ENCODE measurements at places on chromosomes 12 and 14.

DNA sequence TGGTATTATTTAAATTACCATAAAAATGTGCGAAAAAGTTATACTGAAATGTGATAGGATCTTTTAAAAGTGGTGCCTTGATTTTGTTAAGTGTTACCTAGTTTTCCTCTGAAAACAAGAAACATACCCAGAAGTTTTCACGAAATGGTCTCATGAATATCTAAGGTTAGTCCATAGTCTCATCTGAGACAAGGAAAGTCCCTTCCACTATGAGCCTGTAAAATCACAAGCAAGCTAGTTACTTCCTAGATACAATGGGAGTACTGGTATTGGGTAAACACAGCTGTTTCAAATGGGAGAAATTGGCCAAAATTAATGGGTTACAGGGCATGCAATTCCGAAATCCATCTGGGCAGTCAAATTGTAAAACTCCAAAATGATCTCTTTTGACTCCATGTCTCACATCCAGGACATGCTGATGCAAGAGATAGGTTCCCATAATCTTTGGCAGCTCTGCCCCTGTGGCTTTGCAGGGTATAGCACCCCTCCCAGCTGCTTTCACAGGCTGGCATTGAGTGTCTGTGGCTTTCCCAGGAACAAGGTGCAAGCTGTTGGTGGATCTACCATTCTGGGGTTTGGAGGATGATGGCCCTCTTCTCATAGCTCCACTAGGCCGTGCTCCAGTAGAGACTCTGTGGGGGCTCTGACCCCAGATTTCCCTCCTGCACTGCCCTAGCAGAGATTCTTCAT, 271.4 kb downstream of the NAV3 start:
- no peak for DNase-seq

DNA sequence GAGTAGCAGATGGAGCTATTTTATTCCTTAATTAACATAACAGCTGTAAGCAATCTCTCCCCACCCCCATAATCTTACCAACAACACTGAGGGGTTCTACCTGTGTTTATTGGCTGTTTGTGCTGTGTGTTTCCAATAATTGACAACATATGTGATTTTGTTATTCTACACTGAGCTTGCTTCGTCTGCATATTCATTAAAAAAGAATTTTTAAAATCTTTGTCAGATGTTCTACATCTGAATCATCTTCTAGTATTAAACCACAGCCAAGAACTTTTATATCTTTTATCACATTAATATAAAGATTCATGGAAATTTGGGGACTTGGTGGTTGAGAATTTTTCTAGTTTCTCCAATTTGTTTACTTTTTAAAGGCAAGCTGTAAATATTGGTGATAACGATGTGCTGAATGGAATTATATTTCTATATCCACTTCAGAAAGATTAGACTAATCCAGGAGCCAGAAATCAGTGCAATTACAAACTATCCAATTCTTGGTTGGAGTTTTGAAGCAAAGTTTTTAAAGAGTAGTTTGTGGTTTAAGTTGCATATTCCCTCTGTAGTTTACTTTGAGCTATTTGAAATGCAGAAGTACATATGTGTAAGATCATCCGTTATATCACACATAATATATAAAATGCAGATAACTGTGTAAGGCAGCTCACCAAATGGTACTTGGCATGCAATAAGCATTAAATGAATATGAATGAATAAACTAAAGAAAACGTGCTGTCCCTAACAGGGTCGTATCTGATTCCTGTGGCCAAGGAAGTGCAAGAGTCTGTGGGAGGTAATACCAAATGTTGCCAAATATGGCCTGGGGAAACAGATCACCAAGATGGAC, 206.9 kb downstream of the PELI2 start:
- no peak for DNase-seq

DNA sequence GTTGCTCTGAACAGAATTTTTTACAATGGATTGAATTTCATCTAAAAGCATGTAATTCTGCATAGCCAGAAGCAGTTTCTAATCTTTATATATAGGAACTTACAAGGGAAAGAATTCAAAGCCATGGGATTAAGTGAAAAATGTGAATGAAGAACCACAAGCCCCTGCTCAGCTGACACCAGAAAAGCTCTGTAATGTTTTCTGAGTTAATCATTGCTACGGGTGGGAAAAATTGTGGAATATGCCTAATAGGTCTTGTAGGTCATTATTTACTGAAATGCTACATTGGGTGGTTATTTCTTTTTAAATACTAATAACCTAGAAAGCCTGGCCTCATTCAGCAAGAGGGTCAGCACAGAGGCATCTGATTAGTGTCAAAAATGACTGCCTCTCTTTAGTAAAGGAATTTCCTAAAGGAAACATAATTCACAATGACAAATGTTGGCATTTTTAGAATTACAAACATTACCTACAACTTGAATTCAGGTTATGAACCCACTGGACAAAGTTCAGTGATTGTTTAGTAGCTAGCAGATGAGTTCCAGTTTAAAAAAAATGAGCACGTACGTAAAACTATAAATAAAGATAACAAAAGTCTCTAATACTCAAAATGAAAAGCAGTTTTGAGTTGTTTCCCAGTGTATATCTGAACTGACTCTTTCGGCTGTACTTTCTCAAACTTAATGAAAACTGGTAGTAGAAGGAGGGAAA, 75.3 kb downstream of the BMP4 start:
- DNase-seq: no peak

GRCh38 chr12:121916719-121917118, 1.7 kb upstream of the CFAP251 start:
- DNase-seq: no peak

DNA sequence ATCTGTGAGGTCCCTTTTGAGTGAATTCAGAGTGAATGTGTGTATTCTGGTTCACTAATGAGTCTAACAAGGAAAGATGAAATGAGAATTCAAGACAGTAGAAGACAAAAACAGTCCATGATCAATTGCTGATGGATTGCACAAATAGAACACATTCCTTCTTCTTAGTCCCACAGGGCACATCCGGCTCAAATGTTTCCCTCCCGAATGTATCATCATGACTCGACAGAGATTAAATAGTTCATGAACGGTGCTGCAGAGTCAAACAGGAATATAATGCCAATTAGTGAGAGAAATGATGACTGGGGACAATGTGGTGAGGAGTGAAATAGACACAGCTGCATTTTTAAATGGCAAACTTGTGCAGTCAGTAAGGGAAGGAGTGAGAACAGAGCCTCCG, 11.5 kb upstream of the SFSWAP start:
- DNase-seq: no peak

GRCh38 chr14:98131406-98131805, 1140.6 kb downstream of the BCL11B start:
- no peak for DNase-seq

DNA sequence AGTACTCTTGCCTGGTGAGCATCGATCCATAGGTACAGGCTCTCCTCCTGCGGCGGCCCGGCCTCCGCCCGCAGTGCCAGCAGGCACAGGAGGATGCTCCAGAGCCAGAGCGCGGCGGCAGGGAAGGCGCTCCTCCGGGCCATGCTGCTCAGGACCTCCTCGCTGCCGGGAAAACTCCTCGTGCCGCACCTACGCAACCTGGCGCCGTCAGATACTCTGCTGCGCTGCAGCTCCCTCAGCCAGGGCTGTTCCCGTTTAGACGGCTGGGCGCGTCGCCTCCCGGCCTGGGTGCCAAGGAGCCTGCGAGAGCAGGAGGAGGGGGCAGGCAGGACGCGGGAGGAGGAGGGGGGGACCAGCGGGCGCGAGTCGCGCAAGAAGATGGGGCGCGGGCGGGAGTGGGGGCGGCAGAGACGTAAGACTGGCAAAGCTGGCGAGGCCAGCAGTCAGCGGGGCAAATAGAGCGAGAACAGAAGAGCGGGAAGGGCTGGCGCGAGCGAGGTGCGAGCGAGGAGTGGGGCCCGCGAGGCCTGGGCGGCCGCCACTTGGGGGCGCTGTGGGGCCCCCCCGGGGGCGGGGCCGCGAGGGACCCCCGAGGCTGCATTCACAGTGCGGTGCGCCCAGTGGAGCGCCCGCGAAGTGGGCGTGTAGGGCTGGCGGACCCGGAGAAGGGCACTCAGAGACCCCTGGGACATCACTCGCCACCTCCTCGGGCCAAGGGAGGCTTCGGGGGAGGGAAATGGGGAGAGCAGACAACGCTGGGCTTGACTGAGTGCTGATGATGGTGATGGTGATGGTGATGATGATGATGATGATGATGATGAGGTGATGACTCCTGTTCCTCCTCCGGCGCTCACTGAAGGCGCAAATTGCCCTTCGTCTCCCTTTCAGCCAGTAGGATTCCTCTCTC, at the start of gene WIF1:
Gene WIF1 (minus strand): TSS at position 257 of the 907 bp plus-strand sequence. CDS start 114 bp downstream, at position 143.
- DNase-seq: peak; percentile 5

DNA sequence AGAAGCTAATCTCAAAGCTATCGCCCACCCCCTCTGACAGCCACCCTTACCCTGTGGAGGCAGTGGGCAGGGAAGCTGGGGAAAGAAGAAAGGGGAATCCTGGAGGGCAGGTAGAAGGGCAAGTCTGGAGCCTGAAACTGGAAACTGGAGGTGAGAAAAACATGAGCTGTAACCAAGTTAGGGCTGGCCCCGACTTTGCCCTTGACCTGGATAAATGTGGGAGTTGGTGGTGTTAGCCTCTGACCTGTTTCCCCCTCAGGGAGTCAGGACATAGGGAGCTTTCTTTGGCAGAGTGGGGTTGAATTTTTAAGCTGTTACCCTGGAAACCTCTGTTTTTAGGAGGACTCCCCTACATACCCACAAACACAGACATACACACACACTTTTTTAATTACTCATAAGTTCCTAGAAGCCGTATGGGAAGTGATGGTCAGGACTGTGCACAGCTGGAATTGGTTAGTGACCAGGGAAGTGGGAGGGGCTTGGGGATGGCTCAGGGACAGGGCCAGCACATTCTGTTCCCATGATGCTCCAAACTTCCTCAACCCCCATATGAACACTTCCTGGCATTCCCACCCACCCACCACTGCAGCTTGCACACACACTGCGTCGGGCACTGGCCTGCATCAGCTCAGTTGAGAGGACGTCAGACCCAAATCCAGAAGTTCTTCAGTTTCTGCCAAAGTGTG, 5.0 kb upstream of the MMP19 start:
- DNase-seq: no peak

- DNase-seq: no peak
Measured at GRCh38 chr14:56131865-56132833, 13.9 kb downstream of the PELI2 start.

GRCh38 chr12:120199025-120199424, 1.9 kb downstream of the RPLP0 start:
- DNase-seq: peak; percentile 2

GRCh38 chr12:105983622-105984320, 155.0 kb downstream of the NUAK1 start:
- no peak for DNase-seq

DNA sequence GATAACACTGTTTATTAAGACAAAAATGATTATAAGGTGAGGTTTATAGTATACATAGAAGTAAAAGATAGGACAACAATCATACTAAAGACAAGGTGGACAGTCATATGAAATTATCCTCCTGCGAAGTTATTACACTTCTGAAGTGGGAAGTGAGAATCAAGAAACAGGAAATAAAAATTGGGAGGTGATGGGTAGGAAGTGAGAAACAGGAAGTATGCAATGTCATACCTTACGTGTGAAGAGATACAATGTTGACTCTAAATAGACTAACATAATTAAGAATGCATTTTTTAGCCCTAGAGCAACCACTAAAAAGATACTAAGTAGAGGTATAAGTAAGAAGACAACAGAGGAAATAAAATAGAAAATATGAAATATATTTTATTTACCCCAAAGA, 43.7 kb downstream of the GRIN2B start:
- DNase-seq: no peak

GRCh38 chr12:15206338-15206737, 14.9 kb downstream of the RERG start:
- no peak for DNase-seq

DNA sequence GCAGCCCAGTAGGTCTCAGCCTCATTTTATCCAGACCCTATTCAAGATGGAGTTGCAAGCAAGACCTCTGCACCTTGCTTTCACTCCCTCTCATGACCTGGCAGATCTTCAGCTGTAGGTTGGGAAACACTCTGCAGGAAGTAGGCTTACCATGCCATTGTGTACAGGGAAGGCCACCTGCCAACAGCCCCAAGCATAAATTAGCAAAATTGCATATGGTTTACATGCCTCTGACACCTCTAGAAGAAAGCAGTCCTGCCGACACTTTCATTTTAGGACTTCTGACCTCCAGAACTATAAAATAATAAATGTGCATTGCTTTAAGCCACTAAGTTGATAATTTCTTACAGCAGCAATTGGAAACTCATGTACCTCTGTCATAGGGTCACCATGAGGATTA, 96.9 kb downstream of the SLC15A4 start:
- DNase-seq: no peak

- DNase-seq: no peak
Measured at GRCh38 chr12:122789637-122790036, 15.3 kb downstream of the CCDC62 start.

- no peak for DNase-seq
Measured at GRCh38 chr12:88062474-88062873, 33.3 kb upstream of the C12orf50 start.

DNA sequence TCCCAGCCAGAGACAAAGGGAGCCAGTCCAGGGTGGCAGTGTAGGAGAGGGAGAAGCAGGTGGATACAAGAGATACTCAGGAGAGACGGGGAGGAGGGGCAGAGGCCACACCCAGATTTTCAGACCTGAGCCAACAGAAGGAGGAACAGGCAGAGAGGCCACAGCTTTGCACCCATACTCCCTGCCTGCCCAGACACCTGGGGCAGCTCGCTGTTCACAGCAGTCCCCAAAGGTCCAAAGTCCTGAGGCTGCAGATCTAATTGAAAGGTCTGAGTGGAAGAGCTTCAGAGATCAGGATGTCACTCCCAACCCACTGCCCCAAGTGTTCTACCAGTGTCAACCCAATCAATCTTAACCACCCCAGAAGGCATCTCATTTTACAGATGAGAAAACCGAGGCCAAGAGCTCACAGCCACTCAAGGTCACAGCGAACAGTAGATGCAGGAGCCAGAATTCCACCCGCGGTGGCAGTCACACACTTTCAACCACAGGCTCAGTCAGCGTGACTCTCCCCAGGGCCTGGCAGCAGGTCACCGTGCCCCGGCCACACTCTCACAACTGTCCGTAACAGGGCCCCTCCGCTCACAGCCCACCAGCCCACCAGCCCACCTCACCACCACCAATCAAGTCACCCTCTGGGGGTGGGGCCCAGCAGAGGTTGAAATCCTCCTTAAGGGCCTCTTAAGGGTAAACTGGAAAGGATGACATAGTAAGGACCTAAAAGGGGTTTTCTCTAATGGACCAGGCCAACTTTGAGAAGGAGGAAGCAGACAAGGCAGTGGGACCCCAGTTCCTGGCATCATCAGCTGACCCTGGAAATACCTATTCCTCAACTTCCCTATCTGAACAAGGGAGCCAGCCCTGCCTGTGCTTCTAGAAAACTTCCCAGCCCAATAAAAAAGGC, 33.3 kb downstream of the ACTN1 start:
- DNase-seq: no peak

GRCh38 chr12:47079981-47080724, 394 bp upstream of the AMIGO2 start:
- peak; percentile 39 for DNase-seq
